Stimulated activated CD4-positive, alpha-beta T cell treated with anti-CD3 and anti-CD28 coated beads, Interleukin-1b, Interleukin-23, amount 100 ng/mL, for 4 hours (primary cell): ENCODE measurements at places on chromosomes 7 and 10.

DNA sequence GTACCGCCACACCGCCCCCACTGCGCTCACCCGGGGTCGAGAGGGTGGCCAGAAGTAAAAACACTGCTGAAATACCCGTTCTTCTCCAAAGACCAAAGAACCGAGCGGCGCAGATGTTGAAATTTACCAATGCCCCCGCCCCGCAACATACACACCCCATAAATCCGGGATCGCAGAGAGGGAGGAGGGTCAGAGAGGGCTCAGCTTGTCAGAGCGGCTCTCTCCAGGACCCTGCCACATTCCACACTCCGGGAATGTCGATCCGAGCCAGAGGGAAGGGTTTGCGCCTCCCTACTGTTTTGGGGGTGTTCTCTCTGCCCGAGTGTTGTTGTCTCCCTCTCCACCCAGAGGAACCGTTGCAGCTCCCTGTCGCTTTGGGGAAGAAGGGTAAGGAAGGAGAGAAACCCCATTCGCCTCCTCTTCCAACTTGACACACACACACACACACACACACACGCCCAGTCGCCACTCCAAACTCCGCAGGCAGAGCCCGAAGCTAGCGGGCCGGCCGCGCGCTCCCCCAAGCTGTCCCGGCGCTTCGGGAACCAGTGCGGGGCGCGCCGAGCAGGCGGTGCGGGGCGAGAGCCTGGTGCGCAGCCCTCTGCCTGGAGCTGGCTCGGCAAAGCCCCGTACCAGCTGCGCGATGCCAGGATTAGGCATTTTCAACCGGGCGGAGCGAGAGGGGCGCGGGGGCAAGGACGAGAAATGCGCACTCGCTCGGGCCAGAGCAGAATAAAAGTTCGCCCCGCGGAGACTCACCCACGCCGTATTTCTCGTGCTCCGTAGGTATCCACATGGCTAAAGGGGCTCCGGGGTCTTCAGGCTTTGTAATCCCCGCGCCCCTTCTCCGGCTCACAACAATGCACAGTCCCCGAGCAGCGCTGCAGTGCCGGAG lies 609 bp downstream of the DOCK4 start:
- peak; percentile 15 for DNase-seq

DNA sequence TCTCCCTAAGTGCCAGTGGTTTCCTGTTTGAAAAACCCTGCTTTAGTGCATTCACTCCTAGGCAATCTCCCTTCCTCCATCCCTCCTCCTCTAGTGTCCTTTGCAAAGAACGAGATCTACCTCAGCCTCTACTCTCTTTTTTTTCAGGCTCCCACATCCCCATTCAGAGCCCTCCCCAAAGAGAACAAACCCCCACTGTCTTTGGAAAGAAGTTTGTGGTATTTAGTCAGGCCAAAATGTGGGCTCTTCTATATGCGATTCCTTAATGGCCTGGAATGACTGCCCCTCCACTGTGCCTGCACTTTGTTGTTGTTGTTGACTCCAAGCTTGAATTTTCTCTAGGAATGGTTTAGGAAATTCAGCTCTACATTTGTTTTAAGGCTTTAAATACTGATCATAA lies 36.3 kb downstream of the PALS2 start:
- no peak for DNase-seq

- DNase-seq, result no peak
These were observed 219.0 kb downstream of the GLRX3 start for GRCh38 chr10:130354976-130355795.

DNA sequence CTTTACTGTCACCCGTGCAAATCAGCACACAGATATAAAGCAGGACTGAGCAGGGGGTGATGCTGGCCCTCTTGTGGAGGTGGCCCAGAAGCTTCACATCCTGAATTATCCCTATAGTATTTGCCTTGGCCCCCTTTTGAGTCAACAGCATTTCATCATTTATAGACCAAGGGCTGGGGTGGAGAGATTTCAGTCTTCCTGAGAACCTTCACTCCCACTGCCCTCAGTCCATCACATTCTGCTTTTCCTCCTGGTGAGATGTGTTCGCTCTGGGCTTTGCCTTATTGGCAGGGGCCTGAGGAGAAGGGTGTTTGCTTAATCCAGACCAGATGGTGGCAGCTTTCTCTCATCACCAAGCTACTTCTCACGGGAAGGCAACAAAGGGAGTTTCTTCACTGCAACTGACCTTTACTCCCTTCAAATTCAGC lies 47.7 kb downstream of the NOC3L start:
- no peak for DNase-seq

DNA sequence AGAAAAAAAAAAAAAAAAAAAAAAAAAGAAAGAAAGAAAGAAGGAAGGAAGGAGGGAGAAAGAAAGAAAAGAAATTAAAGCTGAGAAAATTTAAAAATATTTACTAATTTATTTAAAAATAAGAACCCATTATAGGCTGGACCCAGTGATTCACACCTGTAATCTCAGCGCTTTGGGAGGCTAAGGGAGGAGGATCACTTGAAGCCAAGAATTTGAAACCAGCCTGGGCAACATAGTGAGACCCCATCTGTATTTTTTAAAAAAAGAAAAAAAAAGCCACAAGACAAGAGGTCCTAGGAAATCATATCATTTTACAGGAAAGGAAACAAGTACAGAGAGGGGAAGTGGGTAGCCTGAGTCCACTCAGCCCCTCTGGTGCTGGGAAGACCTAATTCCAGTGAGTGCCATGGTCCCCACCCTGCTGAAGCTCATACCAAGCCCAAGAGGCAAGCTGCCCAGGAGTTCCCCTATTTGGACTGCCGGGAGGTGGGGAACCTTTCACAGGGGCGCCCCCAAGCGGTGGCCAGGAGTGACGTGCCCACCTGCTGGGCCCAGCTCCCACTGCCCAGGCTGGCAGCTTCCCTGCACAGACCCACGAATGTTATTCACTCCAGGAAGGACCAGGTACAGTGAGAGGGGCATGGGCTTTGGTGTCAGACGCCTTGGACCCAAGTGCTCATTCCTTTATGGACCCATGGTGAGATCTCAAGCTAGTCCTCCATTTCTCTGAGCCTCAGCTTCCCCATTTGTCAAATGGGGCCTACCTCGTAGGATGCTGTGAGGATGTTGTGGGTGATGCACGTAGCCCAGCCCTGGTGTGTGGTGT lies 133.6 kb downstream of the ZMIZ1 start:
- DNase-seq, result peak; percentile 30

GRCh38 chr7:102873470-102874165 lies 39.2 kb upstream of the LRRC17 start:
- no peak for DNase-seq

- DNase-seq, result no peak
These were observed 33.2 kb upstream of the GIMAP8 start for GRCh38 chr7:150417239-150417638.

DNA sequence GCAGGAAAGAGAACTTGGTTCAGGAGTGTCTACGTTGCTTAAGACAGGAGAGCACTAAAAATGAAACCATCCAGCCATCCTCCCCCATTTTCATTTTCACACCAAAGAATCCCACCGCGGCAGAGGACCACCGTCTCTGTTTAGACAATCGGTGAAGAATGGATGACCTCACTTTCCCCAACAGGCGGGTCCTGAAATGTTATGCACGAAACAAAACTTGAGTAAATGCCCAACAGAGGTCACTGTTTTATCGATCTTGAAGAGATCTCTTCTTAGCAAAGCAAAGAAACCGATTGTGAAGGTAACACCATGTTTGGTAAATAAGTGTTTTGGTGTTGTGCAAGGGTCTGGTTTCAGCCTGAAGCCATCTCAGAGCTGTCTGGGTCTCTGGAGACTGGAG lies 1.4 kb upstream of the IL6 start:
- DNase-seq, result no peak

DNA sequence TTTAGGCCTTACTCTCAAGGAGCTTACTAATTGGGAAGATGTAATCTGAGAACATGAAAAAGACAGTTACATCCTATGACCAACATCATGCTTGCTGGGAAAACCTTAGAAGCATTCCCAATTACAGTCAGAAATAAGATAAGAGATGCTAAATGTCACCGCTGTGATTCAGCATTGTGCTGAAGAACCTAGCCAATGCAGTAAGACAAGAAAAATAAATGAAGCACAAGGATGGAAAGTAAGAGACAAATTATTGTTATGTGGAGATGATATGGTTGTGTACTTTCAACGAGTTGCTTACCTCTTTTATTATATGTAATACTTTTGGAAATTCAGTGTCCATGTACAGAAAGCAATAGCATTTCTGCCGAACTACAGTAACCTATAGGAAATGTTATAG lies 104.8 kb downstream of the RBM20 start:
- no peak for DNase-seq

DNA sequence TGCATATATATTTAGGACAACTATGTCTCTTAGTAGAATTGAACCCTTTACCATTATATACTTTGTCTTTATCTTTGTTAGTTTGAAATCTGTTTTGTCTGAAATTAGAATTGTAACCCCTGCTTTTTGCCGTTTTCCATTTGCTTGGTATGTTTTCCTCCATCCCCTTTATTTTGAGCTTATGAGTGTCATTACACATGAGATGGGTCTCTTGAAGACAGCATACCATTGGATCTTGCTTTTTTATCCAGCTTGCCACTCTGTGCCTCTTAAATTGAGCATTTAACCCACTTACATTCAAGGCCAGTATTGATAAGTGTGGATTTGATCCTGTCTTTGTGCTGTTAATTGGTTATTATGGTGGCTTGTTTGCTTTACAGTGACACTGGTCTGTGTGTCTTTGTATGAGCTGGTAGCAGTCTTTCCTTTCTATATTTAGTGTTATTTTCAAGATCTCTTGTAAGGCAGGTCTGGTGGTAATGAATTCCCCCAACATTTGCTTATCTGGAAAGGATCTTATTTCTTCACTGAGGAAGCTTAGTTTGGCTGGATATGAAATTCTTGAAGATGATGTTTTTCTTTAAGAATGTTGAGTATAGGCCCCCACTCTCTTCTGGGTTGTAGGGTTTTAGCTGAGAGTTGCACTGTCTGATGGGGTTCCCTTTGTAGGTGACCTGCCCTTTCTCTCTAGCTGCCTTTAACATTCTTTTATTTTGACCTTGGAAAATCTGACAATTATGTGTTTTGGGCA lies 149.5 kb downstream of the AHR start:
- DNase-seq, result no peak

GRCh38 chr10:72687035-72687434 lies 4.9 kb upstream of the MCU start:
- no peak for DNase-seq

DNA sequence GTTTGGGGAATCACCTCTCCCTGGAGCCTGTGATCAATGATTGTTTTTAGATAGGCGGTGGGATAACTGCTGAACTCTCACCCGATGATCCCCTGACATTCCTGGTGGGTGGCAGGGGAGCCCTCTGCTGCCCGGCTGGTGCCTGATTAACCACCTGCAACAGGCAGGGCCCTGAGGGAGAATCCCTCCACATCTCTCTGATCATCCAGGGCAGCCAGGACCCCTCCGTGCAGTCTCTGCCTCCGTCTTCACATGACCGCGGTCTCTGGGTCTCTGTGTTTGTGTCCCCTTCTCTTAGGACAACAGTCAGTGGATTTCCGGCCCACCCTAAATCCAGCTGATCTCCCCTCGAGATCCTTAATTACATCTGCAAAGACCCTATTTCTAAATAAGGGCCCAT lies 17.4 kb downstream of the CALML5 start:
- no peak for DNase-seq

- no peak for DNase-seq
These were observed 166.8 kb downstream of the IQUB start for GRCh38 chr7:123367484-123368122.

- no peak for DNase-seq
These were observed 26.2 kb downstream of the CCDC6 start for GRCh38 chr10:59880019-59880717.

DNA sequence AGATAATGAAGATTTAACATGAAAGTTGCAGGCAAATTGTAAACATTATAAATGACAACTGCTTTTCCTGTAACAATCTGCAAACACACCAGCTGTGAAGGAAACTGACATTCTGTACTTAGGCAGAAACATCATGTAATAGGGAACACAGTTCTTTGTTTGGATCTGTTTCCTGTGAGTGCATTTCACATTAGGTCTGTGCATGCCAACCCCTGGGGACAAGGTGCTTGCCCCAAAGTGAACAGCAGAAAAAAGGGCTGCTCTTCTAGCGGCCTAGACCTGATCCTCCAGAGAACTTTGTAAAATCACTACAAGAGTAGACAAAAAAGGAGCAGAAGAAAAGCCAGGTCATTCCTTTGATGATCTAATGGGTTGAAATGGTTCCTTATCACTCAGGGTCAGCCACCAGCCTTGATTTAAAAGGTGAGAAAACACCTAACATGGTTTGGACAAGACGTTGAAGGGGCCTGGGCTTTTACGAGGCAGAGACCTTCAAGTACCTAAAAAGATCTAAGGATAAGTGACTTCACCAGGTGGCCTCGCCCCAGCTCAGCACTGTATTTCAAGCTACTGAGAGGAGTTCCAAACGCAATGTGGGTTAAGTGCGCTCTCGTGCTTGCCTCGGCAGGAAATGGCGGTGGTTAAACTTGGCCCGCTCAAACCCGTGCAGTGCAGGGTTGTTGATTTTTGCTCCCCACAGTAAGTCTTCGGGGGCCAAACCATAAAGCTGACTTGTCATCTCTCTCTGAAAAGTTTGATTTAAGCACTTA lies 249.7 kb downstream of the CREB5 start:
- DNase-seq, result no peak

DNA sequence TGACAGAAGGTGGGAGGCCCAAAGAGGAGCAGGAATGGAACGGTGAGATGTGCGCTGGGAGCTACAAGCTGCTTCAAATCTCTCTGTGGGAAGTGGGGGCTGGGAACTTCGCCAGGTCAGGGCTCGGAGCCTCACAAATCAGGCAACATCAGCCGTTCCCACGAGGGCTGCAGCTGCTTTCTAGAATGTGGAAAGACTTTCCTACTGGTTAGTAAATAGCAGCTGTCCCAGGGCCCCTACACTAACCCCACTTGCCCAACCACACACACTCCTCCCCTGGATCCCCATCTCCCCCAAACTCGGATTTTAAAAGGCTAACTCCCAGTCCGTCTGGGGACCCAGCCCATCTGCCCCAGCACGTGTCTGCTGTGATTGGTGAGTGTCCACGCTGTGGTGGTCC lies 40.6 kb upstream of the PITRM1 start:
- no peak for DNase-seq
